ENCODE measurements at places on chromosomes 16 and 17.

GRCh38 chr16:72894293-72895151 is 153.4 kb downstream of the ZFHX3 start:
- DNase-seq: no peak

DNA sequence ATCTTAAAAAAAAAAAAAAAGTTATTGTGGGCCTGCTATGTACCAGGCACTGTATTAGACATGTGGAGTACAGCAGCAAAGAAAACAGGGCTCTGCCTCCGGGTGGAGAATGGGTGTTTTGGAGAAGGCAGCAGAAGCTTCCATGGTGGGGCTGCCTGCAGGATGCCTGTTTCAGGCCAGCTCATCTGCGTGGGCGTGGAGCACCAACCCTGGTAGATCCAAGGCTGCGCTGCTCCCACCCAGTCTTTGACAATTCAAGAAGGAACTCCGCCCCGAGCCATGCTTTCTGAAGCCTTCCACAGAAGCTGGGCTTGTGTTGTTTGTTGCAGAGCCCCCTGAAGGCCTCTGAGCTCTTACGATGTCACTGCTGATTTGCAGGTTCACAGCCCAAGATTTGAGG is 23.2 kb upstream of the CACNG1 start:
- DNase-seq: no peak

- DNase-seq: peak; percentile 12
Measured at GRCh38 chr17:75777296-75777922, 7.2 kb upstream of the UNK start.

- peak; percentile 51 for DNase-seq
Measured at GRCh38 chr16:83356266-83356665, 451.5 kb upstream of the HSBP1 start.

- peak; percentile 3 for DNase-seq
Measured at GRCh38 chr16:79209308-79209707, 391.2 kb downstream of the MAF start.
